ENCODE measurements at places on chromosomes 11 and 22. TPM values are rescaled to one million over a fixed set of nuclear protein-coding genes. Genes with fewer than 3 reads are reported as not detected.

The CRACR2B gene
- total RNA-seq = not detected

The VWCE gene
- total RNA-seq = 0.57 TPM

The TPBGL gene
- total RNA-seq = 0.27 TPM

The HEPN1 gene
- total RNA-seq = not detected
